ENCODE measurements at places on chromosomes 1 and 21. TPM values are rescaled to one million over a fixed set of nuclear protein-coding genes. Genes with fewer than 3 reads are reported as not detected.
A peak's percentile ranks its signal among the peaks of the same experiment; 100 is the strongest.

GRCh38 chr1:32014948-32015273, 1.2 kb downstream of the KHDRBS1 start:
- no peak for DNase-seq
- peaks cover 15% of the 10 kb centered on the region for H3K36me3 ChIP-seq
- H3K27ac ChIP-seq: peak overlapping the region; percentile 100
- H3K4me3 ChIP-seq: peak overlapping the region; percentile 99
- H3K4me1 ChIP-seq: peaks cover 64% of the 10 kb centered on the region

GRCh38 chr1:246592695-246593094, 26.4 kb downstream of the CNST start:
- no peak for DNase-seq
- peaks cover 12% of the 10 kb centered on the region for H3K4me1 ChIP-seq
- H3K27ac ChIP-seq: no peak overlapping the region
- peaks cover 3% of the 10 kb centered on the region for H3K36me3 ChIP-seq
- H3K27me3 ChIP-seq: no peaks in the 10 kb centered on the region

GRCh38 chr21:37380349-37381323, 14.1 kb downstream of the DYRK1A start:
- peaks cover 70% of the 10 kb centered on the region for H3K4me1 ChIP-seq
- H3K27ac ChIP-seq: no peak overlapping the region
- H3K4me3 ChIP-seq: no peak overlapping the region
- no peaks in the 10 kb centered on the region for H3K36me3 ChIP-seq
- DNase-seq: no peak
- no peaks in the 10 kb centered on the region for H3K27me3 ChIP-seq

GRCh38 chr21:20644552-20644951, 353.7 kb upstream of the NCAM2 start:
- no peaks in the 10 kb centered on the region for H3K27me3 ChIP-seq
- H3K4me1 ChIP-seq: no peaks in the 10 kb centered on the region
- DNase-seq: no peak
- no peaks in the 10 kb centered on the region for H3K36me3 ChIP-seq
- no peak overlapping the region for H3K27ac ChIP-seq

GRCh38 chr21:40143822-40144525, 276.7 kb downstream of the PCP4 start:
- no peaks in the 10 kb centered on the region for H3K36me3 ChIP-seq
- no peak overlapping the region for H3K4me3 ChIP-seq
- no peak for DNase-seq
- no peaks in the 10 kb centered on the region for H3K27me3 ChIP-seq
- H3K4me1 ChIP-seq: no peaks in the 10 kb centered on the region
- no peak overlapping the region for H3K27ac ChIP-seq

Gene SPRR2B
- polyA plus RNA-seq: not detected

DNA sequence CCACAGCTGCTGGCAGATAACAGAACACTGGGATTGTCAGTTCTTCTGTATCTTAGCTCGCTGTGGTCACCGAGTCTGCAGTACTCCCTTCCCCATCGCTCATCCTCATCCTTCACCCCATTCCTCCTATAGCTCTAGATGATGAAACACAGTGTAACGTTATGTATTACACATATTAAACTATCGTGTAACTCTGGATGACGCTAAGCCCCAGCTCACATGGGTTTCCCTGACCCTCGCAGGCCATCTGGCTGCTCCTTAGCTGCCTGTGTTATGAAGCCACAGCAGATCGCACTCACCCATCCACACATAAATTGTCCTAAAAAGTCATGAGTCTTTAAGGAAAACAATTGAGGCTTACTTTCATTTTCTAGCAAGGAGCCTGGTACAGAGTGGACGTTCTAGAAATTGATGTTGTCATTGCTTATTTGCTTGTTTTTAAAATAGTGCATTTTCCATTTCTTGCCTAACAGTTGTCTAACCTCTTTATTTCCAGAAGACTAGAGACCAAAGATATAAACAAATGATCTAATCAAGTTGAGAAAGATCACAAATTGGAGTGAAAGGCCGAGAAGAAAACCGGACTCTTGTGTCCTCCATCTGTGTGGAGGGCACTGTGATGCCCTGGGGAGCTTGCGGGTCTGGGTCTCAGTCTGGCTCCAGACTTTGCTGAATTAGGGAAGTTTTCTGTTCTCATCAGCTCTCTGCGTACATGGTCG, 24.3 kb upstream of the PCP4 start:
- no peaks in the 10 kb centered on the region for H3K4me1 ChIP-seq
- DNase-seq: no peak
- no peaks in the 10 kb centered on the region for H3K36me3 ChIP-seq
- no peak overlapping the region for H3K27ac ChIP-seq

- H3K4me1 ChIP-seq: peaks cover 8% of the 10 kb centered on the region
- no peak for DNase-seq
- H3K27ac ChIP-seq: peak overlapping the region; percentile 89
- H3K27me3 ChIP-seq: no peaks in the 10 kb centered on the region
- H3K36me3 ChIP-seq: no peaks in the 10 kb centered on the region
- H3K4me3 ChIP-seq: peak overlapping the region; percentile 35
Observed at GRCh38 chr1:94962409-94963265, 35.7 kb upstream of the CNN3 start.
